ENCODE measurements at places on chromosomes 1 and 21.

- DNase-seq = no peak
Measured at GRCh38 chr1:172121081-172121717, 279.9 kb downstream of the DNM3 start.

GRCh38 chr1:217919683-217920388, 288.7 kb downstream of the SPATA17 start:
- no peak for DNase-seq

- no peak for DNase-seq
Measured at GRCh38 chr1:24202987-24203386, 15.9 kb upstream of the IFNLR1 start.

GRCh38 chr21:30354308-30355005, 6.1 kb upstream of the KRTAP23-1 start:
- no peak for DNase-seq

DNA sequence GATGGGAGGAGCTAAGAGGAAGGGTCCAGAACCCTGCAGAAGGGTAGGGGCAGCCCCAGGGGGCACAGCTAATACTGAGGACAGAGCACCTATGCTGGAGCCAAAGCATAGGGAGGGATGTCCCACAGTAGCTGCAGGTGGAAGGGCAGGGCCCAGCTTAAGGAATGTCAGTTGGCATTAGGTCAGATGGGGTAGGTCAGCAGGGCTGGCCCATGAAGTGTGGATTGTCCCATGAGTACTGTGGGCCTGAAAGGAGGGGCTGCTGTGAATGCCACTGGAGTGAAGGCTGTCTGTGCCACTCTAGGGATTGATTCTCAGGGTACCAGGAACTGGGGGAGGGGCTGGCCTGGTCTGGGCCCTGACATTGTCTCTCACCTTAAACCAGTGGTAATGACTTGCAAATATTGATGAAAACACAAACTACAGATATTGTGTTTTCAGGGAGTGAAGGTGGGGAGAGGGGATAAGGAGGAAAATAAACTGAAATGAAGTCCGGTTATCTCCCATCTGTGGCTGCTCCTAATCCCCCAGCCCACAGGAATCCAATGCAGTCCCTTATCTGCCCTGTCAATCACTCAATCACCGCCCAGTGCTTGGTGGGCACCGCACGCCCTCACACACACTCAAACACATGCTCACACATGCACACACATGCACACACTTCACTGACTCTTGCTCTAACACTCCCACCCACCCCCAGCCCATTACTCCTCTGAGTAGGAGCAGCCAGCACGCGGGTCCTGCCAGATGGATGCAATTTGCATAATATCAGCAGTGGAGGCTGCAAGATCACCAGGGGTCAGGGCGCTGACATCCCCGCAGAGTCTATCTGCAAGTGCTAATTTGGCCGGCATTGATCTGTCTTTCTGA, 27.8 kb downstream of the DMAP1 start:
- DNase-seq = no peak

- DNase-seq = peak; percentile 36
Measured at GRCh38 chr21:46149205-46149901, 6.0 kb downstream of the FTCD start.

DNA sequence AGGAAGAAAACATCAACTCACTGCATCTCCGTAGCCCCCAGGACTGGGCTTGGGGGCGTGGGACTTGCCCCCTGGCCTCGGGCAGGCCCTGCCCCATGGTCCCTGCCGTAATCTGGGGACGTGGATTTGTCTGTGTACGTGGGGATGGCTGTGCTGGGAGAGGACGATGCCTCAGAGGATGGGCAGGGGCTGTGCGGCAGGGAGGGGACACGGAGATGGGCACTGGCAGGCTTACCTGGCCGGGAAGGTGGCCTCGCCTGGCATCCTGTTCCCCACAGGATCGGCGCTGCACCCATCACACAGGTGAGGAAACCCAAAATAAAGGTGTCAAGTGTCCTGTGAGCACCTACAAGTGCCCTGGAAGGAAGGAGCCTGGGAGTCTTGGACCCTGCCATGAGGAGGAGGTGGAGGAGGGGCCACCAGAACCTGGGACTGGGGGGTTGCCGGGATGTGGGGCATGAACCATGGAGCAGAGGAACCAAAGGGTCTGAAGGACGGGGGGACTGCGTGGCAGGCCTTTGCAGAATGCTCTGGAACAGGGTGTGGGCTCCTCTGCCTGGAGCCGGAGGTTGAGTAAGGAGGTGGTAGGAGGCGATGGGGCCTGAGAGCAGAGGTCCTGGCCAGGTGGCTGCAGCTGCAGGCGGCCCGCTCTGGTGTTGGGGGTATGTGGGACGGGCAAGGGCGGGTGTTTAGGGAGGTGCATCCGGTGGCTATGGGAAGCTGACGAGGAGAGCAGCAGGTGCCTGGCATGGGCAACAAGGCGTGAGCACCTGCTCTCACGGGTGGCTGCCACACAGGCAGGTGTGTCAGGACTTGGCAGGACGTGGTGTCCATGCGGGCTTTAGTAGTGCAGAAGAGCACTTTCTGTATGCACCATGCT, 27.8 kb upstream of the LRRC3 start:
- DNase-seq = peak; percentile 60

Data from RWPE2 (cell line).